G401 (cell line): ENCODE measurements at places on chromosomes 16 and 17. TPM values are rescaled to one million over a fixed set of nuclear protein-coding genes. Genes with fewer than 3 reads are reported as not detected.

Gene CHP2
- not detected in 2 replicates for total RNA-seq

Gene CSH2
- total RNA-seq = not detected in 2 replicates

Gene GJD3
- not detected in 2 replicates for total RNA-seq

DNA sequence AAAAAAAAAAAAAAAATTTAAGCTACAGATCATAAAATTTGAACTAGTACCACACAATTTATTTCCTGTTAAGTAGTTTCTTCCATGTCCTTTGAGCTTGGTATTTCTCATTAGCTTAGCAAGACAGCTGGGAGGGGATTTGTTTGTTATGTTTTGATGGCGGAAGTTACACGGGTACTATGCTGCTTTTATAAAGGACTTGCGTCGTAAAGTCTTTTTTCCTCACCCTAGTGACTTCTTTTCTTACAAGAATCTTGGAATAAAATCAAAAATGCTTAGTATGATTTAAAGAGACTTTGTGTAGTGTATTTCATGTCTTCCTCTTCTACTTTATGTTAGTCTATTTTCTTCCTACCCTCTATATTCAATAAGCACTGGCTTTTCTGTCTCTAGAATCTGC lies 89.1 kb downstream of the NLK start:
- DNase-seq = no peak

DNA sequence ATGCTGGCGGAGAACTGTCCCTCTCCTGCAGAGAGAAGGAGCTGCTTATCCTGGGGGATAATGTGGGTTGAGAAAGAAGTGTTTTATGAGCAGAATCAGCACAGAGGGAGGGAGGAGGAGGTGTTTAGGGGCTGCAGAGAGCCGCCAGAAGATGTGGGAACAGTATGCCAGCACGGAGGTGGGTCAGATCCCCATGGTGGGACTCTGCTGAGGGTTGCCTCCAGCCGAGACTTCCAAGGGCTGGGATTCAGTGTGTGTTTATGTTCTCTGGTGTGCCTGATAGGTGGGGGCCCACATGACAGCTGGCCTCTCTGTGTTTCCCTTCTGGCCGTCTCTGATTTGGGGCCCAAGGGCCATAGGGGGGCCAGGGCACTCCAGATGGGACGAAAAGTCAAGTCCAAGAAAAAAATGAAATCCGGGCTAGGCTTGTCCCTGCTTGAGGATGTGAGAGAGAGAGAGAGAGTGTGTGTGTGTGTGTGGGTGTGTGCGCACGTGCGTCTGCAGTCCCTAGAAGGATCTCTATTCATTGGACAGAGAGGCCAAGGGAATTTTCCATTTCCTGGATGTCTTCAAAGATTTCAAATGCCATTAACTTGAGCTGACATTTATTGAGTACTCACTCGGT lies 21.6 kb downstream of the PRKCB start:
- peak; percentile 83 for DNase-seq

DNA sequence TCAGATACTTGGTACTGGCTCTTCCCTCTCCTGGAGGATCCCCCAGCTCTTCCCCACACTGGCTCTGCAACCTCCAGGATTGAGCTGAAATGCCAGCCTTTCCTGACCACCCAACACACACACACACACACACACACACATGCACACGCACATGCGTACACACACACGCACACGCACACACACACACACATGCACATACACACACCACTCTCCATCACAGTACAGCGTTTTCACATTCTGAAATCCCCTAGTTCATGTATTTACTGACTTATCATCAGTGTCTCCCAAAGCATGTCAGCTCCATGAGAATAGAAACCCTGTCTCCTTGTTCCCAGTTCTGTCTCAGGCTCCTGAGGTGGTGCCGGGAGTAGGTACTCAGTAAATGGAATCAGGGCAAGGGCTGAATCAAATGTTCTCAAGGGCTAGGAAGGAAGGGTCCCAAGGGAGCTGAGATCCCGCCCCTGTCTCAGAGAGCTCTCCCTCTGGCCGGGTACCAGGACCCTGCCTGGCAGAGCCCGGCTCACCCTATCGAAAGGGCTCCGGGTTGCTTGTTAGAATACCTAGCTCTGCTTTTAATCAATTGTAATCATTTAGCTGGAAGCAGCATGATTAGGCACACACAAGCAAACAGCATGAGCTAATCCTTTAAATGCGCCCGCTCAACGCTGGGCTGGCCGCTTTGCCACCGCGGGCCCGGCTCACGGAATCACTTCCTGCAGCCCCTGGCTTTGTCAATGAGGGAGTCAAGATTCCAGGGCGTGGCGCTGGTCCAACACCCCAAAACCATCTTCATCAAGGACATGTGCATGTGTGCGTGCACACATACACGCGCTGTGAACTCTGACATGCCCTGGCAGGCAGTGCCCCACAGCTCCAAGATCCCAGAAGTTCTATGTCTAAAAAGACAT lies 140.7 kb downstream of the C16orf78 start:
- no peak for DNase-seq

Gene CIITA
- not detected in 2 replicates for total RNA-seq

Gene ITPRIPL2
- total RNA-seq = 17.8 and 26.0 TPM in 2 replicates

GRCh38 chr17:70859829-70860228 lies 690.5 kb downstream of the KCNJ2 start:
- DNase-seq = no peak

GRCh38 chr16:22004341-22004740 lies 3.4 kb upstream of the PDZD9 start:
- DNase-seq = no peak

DNA sequence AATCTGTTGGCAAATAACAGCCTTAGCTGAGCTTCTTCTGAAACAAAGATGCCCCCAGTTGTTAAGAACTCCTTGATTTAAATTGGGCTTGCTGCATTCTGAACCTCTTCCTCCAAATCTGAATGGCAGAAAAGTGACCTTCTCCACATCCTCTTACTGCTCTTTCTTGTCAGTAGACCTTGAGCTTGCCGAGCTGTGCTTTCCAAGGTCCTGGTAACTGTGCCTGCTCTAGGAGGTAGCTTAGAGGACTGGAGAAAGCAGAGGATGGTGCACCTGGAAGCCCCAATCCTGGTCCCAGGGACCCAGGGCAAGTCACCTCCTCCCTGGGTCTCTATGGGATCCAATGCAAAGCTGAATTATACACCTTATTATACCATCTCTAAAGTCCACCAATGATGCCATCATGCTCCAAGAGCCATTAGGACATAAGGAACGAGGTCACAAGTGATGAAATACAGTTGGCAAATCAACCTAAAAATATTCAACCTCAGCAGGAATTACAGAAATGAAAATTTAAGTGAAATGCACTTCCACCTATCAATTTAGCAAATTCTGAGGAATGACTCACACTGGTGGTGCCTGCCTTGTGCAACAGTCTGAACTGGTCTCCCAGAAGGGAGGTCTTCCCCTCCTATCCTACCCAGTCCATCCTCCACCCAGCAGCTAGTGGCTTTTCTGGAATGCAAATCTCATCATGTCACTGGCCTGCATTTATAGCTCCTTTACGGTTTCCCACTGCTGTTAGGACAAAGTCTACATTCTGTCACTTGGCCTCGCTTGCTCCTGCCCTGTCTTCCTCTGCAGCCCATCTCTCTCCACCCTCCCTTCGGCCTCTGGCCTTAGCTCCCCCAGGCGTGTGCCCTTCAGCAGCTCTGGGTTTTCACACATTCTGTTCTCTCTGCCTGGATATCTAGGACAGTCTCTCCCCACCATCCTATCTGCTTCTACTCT lies 36.6 kb downstream of the TOM1L2 start:
- DNase-seq = peak; percentile 43

Gene TLCD1
- total RNA-seq = 9.2 and 12.1 TPM in 2 replicates

Gene SCGB1C2
- total RNA-seq = not detected in 2 replicates

DNA sequence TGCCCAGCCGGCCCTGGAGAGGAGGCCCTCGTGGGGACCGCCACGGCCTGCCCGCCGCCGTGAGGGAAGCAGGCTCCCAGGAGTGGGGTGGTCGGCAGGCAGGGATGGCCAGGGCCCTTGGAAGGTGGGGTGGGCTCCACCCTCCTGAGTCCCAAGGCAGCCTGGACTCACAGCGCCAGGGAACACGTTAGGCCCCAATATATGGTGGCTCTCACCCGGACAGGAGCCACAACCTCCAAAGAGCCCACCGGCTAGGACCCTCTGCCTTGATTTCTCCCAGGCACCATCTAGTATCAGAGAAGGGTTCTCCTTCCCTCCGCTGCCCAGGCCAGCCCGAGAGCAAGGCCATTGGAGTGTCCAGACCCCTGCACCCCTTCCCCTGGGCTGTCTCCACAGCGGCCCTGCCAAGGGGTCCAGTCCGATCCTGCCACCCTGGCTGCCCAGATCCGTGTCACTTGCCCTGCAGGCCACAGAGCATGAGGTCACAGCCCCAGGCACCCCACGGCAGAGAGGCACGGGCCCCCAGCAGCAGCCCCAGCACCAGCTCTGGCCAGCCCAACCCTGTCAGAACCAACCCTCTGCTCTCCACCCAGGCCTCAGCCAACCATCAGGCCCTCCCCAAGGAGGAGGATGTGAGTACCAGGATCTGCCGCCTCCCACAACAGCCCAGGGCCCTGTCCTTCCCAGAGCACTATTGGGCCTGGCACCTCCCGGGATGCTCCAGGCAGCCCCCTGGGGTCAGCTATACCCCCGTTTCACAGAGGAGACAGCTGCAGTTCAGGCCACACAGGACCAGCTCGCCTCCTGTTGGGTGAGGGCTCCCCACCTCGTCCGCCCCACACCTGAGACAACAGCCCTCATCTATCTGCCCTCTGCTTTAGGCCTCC lies 1.1 kb upstream of the AXIN1 start:
- DNase-seq = no peak

Gene CDC6
- 34.1 and 53.5 TPM in 2 replicates for total RNA-seq

Gene CMTM1
- total RNA-seq = 3.1 TPM in 1 of 2 replicates, not detected in the other

Gene RUNDC3A
- total RNA-seq = 3.4 and 3.8 TPM in 2 replicates

Gene EMC6
- total RNA-seq = 101 and 105 TPM in 2 replicates

Gene NUDT16L1
- total RNA-seq = 71.5 and 89.1 TPM in 2 replicates

DNA sequence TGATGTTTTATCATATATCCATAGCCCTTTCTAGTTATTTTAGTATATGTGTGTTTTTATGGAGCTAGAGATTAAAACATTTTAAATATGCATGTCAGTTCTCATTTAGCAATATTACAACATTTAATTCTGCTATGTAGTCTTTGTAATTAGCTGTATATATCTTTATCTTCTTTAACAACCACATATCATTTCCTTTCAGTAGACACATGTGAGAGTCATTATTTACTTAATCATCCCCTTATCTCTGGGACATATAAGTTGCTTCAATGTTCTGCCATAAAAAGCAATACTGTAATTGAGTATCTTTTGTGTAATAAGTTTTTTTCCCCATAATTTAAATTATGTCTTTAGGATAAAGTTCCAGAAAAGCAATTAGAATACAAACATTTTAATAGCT lies 52.0 kb upstream of the CLEC3A start:
- no peak for DNase-seq

Gene C16orf96
- total RNA-seq = 0.17 TPM in 1 of 2 replicates, not detected in the other

GRCh38 chr17:75861927-75862317 lies 6.8 kb upstream of the WBP2 start:
- no peak for DNase-seq

Gene VASN
- total RNA-seq = 9.9 and 14.4 TPM in 2 replicates

Gene ZNF287
- total RNA-seq = 2.6 and 7.6 TPM in 2 replicates

DNA sequence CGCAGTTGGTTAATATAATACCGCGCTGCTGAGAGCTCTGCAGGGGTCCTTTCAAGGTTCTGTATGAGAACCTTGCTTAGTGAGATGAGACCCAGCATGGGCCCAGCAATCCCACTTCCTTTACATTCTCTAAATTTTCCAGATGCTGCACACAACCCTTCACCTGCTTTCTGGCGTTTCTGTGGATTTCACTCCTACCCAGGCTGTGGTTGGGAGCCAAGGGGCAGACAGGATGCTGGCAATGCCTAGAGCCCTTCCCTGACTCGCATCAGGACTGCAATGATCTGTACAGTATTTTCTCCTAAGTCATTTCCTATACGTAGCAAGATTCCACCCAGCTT lies 10.1 kb upstream of the PIPOX start:
- no peak for DNase-seq

Gene PPL
- 33.2 and 41.0 TPM in 2 replicates for total RNA-seq

Gene ZNF598
- total RNA-seq = 58.0 and 72.1 TPM in 2 replicates

Gene TMUB2
- total RNA-seq = 27.1 and 34.5 TPM in 2 replicates

- no peak for DNase-seq
Measured at GRCh38 chr16:22055881-22056280, 36.5 kb upstream of the VWA3A start.

Gene PRSS53
- total RNA-seq = 0.44 and 2.8 TPM in 2 replicates

GRCh38 chr17:9446528-9446927 lies 129.1 kb downstream of the STX8 start:
- DNase-seq = no peak

Gene NFATC2IP
- 22.4 and 27.4 TPM in 2 replicates for total RNA-seq

DNA sequence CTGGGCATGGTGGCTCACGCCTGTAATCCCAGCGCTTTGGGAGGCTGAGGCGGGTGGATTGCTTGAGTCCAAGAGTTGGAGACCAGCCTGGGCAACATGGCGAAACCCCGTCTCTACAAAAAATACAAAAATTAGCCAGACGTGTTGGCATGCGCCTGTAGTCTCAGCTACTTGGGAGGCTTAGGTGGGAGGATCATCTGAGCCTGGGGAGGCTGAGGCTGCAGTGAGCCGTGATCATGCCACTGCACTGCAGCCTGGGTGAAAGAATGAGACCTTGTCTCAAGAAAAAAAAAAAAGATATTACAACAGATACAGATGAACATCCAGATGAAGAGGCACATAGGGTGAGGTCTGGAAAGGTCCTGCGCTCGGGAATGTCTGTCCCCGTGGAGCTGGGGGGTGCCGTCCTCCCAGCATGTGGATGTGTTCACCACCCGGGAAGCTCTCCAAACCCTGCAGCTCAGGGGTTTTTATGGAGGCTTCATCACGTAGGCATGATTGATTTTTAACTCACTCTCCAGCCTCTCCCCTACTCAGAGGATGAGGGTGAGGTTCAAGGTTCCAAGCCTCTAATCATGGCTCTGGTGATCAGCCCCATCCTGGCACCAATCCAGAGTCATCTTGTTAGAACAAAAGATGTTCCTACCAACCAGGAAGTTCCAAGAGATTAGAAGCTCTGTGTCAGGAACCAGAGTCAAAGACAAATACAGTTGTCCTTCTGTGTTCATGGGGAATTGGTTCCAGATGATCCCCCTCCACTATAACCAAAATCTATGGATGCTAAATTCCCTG lies 85.0 kb upstream of the DNAJA2 start:
- DNase-seq = no peak

Gene NAT9
- total RNA-seq = 31.0 and 32.7 TPM in 2 replicates

Gene KIF2B
- not detected in 2 replicates for total RNA-seq

- DNase-seq = no peak
Measured at GRCh38 chr17:8894202-8894671, 26.8 kb upstream of the PIK3R6 start.

GRCh38 chr16:276426-277077 lies 808 bp upstream of the RGS11 start:
- no peak for DNase-seq

DNA sequence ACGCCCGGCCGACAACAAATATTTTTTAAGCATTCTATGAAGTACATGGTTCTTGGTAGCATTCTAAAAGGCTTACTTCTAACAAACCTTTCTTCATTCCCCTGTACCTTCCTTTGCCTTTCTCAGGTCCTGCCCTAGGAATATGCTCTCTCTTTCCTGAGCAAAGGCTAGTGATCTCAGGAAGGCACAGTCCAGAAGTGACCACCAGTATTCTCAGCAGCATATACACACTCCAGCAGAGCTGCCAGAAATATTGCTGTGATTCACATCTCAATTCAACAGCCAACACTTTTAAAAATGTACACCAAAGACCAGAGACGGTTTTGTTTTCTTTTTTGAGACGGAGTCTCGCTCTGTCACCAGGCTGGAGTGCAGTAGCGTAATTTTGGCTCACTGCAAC lies 41.4 kb upstream of the ANKFY1 start:
- no peak for DNase-seq

GRCh38 chr17:78142119-78142861 lies 3.9 kb upstream of the C17orf99 start:
- DNase-seq = no peak

Gene TBC1D3I
- total RNA-seq = not detected in 2 replicates

Gene LRRC36
- total RNA-seq = not detected in 2 replicates
